ENCODE measurements at places on chromosomes 11 and 22.

- H3K36me3 ChIP-seq: no peaks in the 10 kb centered on the region
- DNase-seq: no peak
- H3K4me1 ChIP-seq: no peaks in the 10 kb centered on the region
- H3K4me3 ChIP-seq: no peak overlapping the region
- H3K27ac ChIP-seq: no peak overlapping the region
Observed at GRCh38 chr11:132540581-132540980, 991.7 kb downstream of the OPCML start.

DNA sequence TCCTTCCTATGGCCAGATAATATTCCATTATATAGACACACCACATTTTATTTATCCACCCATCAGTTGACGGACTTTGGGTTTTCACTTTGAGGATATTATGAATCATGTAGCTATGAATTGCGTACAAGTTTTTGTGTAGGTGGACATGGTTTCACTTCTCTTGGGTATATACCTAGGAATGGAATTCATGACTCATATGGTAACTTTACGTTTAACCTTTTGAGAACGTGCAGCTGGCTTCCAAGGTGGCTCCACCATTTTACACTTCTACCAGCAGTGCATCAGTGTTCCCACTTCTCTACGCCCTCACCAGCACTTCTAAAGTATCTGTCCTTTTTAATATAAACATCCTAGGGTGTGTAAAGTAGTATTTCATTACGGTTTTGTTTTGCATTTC is 112.0 kb downstream of the PLEKHA7 start:
- peaks cover 15% of the 10 kb centered on the region for H3K4me1 ChIP-seq
- H3K36me3 ChIP-seq: no peaks in the 10 kb centered on the region
- H3K27me3 ChIP-seq: no peaks in the 10 kb centered on the region
- no peak overlapping the region for H3K4me3 ChIP-seq

DNA sequence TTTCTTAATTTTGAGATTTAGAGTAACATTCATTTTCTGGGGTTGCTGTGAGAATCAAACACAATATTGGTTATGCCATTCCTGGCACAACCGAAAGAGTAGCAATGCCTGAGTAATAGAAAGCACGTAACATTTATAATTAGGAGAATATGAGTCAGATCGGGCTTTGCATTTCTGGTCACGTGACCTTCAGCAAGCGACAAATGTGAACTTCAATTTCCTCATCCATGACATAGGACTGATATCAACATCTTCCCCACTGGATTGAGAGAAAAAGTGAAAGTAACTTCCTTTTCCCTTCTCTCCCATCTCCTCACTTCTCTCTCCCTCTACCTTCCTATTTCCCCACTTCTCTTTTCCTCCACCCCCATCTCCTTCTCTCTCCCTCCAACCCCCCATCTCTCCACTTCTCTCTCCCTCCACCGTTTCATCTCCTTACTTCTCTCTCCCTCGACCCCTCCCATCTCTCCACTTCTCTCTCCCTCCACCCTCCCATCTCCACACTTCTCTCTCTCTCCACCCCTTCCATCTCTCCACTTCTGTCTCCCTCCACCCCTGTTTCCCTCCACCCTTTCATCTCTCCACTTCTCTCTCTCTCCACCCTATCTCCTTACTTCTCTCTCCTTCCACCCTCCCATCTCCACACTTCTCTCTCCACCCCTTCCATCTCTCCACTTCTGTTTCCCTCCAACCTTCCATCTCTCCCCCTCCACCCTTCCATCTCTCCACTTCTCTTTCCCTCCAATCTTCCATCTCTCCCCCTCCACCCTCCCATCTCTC is 33.5 kb upstream of the CAT start:
- no peak overlapping the region for H3K4me3 ChIP-seq
- no peak overlapping the region for H3K27ac ChIP-seq
- no peaks in the 10 kb centered on the region for H3K36me3 ChIP-seq

DNA sequence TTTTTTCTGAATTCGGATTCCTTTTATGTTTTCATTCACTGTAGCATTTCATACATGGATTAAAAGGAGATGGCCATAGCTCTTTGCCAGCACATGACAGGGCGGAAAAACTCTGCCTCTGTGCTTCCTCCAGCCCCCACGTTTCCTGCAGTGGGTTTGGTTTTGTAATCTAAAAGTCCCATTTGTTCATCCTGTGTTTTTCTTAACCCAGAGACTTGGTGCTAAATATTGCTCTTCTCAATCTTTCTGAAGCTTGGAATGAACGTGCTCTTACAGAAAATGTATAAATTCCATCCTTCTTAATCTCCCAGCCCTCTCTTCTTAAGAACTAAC is 89.9 kb downstream of the PPP6R3 start:
- no peaks in the 10 kb centered on the region for H3K4me1 ChIP-seq
- H3K4me3 ChIP-seq: no peak overlapping the region
- no peak overlapping the region for H3K27ac ChIP-seq
- DNase-seq: no peak

DNA sequence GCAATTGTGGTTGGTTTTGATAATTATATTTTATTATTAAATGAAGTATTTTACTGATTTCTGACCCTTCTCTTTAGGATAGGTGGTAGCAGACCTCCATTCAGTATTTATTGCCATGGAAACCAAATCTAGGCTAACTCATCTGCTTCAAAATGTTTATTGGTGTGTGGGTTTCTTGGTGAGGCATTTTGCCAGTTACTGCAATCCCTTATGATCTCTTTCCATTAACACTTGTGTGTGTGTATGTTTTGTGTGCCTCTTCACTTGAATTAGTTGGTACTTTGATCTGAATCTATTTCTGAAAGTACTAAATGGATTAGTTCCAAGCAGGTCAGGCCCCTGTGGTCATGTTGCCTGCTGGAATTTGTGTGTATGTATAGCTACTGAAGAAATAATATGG is 184.4 kb upstream of the C11orf87 start:
- H3K36me3 ChIP-seq: no peaks in the 10 kb centered on the region
- DNase-seq: no peak
- H3K27ac ChIP-seq: no peak overlapping the region
- H3K27me3 ChIP-seq: no peaks in the 10 kb centered on the region

- no peak overlapping the region for H3K4me3 ChIP-seq
- no peak overlapping the region for H3K27ac ChIP-seq
- no peaks in the 10 kb centered on the region for H3K36me3 ChIP-seq
- no peaks in the 10 kb centered on the region for H3K27me3 ChIP-seq
Observed at GRCh38 chr11:43282607-43283440, 29.0 kb upstream of the API5 start.

DNA sequence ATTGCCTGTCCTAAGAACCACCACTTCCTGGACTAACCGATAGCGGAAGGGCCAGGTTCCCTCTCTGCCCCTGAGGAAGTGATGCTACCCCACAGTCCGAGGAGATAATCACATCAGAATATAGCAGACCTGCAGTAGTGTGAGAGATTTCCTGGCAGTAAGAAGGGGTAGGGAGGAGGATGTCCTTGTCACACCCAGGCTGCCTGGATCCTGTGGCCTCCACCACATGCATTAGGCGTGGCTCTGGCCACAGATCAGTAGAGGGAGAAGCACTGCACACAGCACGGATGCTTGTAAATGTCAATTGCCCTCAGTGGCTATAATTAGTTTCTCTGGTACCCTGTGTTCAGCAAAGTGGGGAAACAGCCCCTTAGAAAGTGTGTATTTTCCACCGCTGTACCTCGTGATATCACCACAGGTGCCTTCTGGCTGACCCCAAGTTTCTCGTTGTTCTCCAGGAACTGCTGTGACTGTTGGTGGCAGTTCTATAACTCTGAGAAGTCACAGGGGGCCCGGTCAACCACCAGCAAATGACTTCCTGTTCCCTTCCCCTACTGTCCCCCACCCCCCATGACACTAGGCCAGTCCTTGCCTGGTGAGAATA is 61.8 kb downstream of the UBASH3B start:
- no peaks in the 10 kb centered on the region for H3K27me3 ChIP-seq
- H3K4me1 ChIP-seq: no peaks in the 10 kb centered on the region
- H3K36me3 ChIP-seq: no peaks in the 10 kb centered on the region
- H3K27ac ChIP-seq: no peak overlapping the region
- DNase-seq: no peak
- no peak overlapping the region for H3K4me3 ChIP-seq

DNA sequence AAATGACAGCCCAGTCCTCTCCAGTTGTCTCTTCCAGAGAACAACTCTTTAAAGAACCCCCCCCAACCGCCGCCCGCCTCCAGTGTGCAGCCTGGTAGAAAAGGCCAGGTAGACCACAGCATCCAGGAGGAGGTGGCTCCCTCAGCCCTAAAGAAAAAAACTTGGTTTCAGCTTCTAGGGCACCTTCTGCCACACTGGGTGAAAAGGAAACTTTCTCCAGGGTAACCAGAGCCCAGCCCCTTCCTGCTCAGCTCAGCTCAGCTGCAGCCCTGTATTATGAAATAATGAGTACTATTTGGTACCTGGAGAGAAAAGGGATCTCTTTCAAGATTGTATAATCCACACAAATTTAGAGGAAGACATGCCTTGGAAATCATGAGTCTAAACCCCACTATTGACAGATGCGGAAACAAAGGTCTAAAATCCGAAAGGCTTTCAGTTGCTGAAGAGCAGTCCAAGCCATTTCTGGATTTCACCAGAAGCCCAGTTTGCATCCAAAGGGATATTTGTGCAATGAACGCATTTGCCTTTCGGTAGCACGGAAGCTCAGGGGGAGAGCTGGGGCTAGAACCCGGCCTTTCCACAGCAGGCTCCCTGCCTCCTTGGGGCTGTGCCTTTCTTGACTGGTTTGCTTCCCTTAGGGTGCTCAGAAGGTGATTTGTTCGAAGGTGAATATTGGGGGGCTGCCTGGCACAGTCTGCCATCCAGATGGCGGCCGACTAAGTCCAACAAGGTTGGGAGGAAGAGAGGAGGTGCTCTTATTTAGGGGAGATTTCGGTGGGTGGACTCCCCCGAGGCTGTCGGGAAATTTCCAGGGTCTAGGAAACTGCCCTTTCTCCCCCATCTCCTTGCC is 3.3 kb downstream of the FXYD6 start:
- H3K4me3 ChIP-seq: no peak overlapping the region
- no peaks in the 10 kb centered on the region for H3K36me3 ChIP-seq
- DNase-seq: no peak
- no peak overlapping the region for H3K27ac ChIP-seq

GRCh38 chr11:6472934-6473333 is 807 bp downstream of the TRIM3 start:
- no peak for DNase-seq
- H3K27ac ChIP-seq: no peak overlapping the region
- no peaks in the 10 kb centered on the region for H3K27me3 ChIP-seq
- peak overlapping the region; percentile 43 for H3K4me3 ChIP-seq
- H3K36me3 ChIP-seq: peaks cover 16% of the 10 kb centered on the region

- no peak for DNase-seq
- H3K27ac ChIP-seq: no peak overlapping the region
Observed at GRCh38 chr11:111476366-111476765, 35.8 kb downstream of the BTG4 start.

DNA sequence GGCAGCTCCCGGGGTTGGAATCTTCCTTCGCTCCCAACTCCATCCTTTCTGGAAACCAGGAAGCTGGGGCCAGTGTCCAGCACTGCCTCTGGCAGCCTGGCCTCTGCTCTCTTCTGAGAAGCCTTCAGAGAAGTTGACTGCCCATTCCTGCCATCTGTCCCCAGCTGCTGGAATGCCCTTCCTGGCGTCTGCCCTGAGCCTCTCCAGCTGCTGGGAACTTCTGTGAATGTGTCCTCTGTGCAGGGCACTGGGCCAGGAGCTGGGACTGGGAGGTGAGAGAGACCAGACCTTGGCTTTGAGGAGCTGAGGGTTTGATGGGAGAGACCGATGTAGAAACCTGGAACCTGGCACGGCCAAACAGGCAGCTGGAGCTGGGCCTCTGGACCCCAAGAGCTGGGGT is 5.9 kb upstream of the SOX10 start:
- H3K4me3 ChIP-seq: no peak overlapping the region
- no peak for DNase-seq
- H3K4me1 ChIP-seq: no peaks in the 10 kb centered on the region
- H3K27me3 ChIP-seq: peaks cover 3% of the 10 kb centered on the region
- no peaks in the 10 kb centered on the region for H3K36me3 ChIP-seq
- H3K27ac ChIP-seq: no peak overlapping the region

DNA sequence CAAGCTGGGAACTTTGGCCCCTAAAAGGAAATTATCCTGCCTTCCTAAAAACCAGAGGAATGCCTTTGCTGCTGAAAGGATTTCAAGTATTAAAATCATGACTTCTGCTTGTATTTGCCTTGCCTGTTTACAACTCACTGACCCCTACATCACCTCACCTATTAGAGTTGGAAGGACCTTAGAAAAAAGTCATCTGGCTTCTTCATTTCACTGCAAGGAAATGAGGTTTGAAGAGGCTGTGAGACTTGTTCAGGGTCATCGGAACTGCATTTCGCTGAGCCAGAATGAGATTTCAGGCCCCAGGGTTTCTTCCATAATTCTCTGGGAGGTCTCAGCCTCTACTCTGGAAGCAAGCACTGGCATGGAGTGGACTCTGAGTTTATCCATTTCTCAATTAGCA is 304.1 kb downstream of the BUD13 start:
- peaks cover 2% of the 10 kb centered on the region for H3K4me1 ChIP-seq
- no peak for DNase-seq
- no peaks in the 10 kb centered on the region for H3K27me3 ChIP-seq

- no peaks in the 10 kb centered on the region for H3K36me3 ChIP-seq
- no peak overlapping the region for H3K4me3 ChIP-seq
- H3K27me3 ChIP-seq: no peaks in the 10 kb centered on the region
- DNase-seq: no peak
- H3K27ac ChIP-seq: no peak overlapping the region
Observed at GRCh38 chr22:35726933-35727332, 9.3 kb downstream of the APOL5 start.

GRCh38 chr11:83864412-83865057 is 578.4 kb upstream of the CCDC90B start:
- no peaks in the 10 kb centered on the region for H3K27me3 ChIP-seq
- H3K27ac ChIP-seq: no peak overlapping the region
- H3K4me3 ChIP-seq: no peak overlapping the region
- no peaks in the 10 kb centered on the region for H3K4me1 ChIP-seq
- no peak for DNase-seq

- H3K4me3 ChIP-seq: peak within 1 kb of the TSS; percentile 56
- H3K36me3 ChIP-seq: no peaks in the 10 kb centered on the region
- H3K4me1 ChIP-seq: no peaks in the 10 kb centered on the region
- H3K27me3 ChIP-seq: no peaks in the 10 kb centered on the region
- no peak within 1 kb of the TSS for H3K27ac ChIP-seq
Observed at GRCh38 chr22:23144932-23145877, at the start of gene RAB36. Gene RAB36 (plus strand): TSS chr22:23145477. CDS start chr22:23146617, 1,140 bp downstream.

DNA sequence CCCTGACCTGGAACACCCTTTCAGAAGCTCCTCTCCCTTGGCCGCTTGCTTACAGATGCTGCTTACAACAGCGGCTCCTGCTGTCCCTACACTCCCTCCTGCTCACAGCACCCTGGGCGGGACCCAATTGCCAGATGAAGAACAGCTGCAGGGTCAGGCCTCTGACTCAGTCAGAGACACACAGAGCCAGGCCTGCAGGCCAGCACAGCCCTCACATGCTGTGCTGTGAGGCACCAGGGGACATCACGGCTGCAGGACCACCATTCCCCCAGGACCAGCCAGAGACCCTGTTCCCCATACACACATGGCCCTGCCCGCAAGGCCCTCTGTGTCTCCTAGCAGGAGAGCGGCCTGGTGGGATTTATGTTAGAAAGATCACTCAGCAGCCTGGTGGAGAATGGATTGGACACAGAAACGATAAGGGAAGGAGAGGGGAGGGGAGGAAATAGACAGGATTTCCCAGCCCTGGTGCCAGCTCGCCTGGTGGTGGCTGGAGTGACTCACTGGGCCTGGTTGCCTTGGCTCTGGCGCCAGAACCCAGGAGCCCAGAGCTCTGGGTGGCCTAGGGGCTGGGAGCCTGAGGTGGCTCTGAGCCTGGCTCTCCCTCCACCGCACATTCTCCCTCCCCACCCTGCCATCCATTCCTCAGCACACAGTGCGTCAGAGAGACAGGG is 6.7 kb downstream of the CAPN5 start:
- no peaks in the 10 kb centered on the region for H3K27me3 ChIP-seq
- H3K4me1 ChIP-seq: no peaks in the 10 kb centered on the region
- DNase-seq: no peak
- no peaks in the 10 kb centered on the region for H3K36me3 ChIP-seq
- no peak overlapping the region for H3K4me3 ChIP-seq

Measured in H1 (cell line).